T-helper 17 cell (primary cell): ENCODE measurements at places on chromosomes 16 and 17.

GRCh38 chr17:10089196-10089804, 109.1 kb downstream of the GAS7 start:
- no peak for DNase-seq

GRCh38 chr16:51553314-51553713, 402.2 kb upstream of the SALL1 start:
- no peak for DNase-seq

- DNase-seq, result peak; percentile 51
Observed at GRCh38 chr17:18217412-18218015, 7.9 kb upstream of the LLGL1 start.

- no peak for DNase-seq
Observed at GRCh38 chr17:5895276-5895675, 174.9 kb upstream of the WSCD1 start.

DNA sequence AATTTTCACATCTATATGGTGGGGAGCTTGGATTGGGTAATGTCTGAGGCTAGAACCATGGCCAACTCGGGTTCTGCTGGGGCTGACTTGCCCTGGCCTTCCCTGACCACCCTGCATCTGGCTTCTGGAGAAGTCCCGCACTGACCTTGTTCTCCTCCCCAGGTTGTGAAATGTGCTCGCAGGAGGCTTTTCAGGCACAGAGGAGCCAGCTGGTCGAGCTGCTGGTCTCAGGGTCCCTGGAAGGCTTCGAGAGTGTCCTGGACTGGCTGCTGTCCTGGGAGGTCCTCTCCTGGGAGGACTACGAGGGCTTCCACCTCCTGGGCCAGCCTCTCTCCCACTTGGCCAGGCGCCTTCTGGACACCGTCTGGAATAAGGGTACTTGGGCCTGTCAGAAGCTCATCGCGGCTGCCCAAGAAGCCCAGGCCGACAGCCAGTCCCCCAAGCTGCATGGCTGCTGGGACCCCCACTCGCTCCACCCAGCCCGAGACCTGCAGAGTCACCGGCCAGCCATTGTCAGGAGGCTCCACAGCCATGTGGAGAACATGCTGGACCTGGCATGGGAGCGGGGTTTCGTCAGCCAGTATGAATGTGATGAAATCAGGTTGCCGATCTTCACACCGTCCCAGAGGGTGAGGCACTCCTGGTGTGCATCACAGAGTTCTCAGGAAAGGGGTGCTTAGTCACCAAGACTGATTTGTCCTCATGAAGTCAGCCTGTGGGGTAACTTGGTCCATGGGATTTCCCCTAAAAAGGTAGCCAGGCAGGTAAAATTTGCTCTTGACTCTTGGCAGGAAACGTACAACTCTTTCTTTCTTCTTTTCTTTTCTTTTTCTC, 6.1 kb downstream of the NOD2 start:
- no peak for DNase-seq
